ENCODE measurements at places on chromosomes 1 and 21. TPM values are rescaled to one million over a fixed set of nuclear protein-coding genes. Genes with fewer than 3 reads are reported as not detected.

The SYNJ1 gene
- 1.4 TPM for total RNA-seq

The HMCN1 gene
- total RNA-seq: 1.9 TPM

The KRTAP19-3 gene
- not detected for total RNA-seq

The PTAFR gene
- total RNA-seq: 7.5 TPM

The NDUFS2 gene
- total RNA-seq: 110 TPM

The ZNHIT6 gene
- total RNA-seq: 6.0 TPM

The TRIM63 gene
- total RNA-seq: not detected

The USP33 gene
- total RNA-seq: 53.7 TPM

The ASTN1 gene
- total RNA-seq: under 0.01 TPM

The OR2G6 gene
- not detected for total RNA-seq

The LCE1A gene
- not detected for total RNA-seq

The RGS13 gene
- total RNA-seq: not detected

The DPT gene
- total RNA-seq: not detected

The AADACL4 gene
- not detected for total RNA-seq

The KANK4 gene
- total RNA-seq: under 0.01 TPM

The CELA3B gene
- total RNA-seq: not detected

The TRAF3IP3 gene
- total RNA-seq: not detected

The LMO4 gene
- total RNA-seq: 65.2 TPM

The FNDC10 gene
- total RNA-seq: 2.4 TPM

The DNAJC6 gene
- 1.3 TPM for total RNA-seq

The CSF3R gene
- total RNA-seq: 0.24 TPM

The HOOK1 gene
- total RNA-seq: 9.2 TPM

The TRPM2 gene
- total RNA-seq: under 0.01 TPM

The FAM163A gene
- total RNA-seq: not detected

The PCSK9 gene
- 39.8 TPM for total RNA-seq

The CD247 gene
- total RNA-seq: not detected

The KRTAP7-1 gene
- not detected for total RNA-seq

The CRP gene
- not detected for total RNA-seq

The TNFRSF4 gene
- not detected for total RNA-seq

The PKNOX1 gene
- 12.8 TPM for total RNA-seq

The EDN2 gene
- total RNA-seq: 14.5 TPM

The HAO2 gene
- total RNA-seq: not detected

The PTGFRN gene
- 97.4 TPM for total RNA-seq

The SMIM11 gene
- total RNA-seq: 2.1 TPM

The PPIAL4G gene
- not detected for total RNA-seq

The AMY1B gene
- total RNA-seq: not detected

The SH2D5 gene
- total RNA-seq: 31.5 TPM

The LCE2A gene
- total RNA-seq: not detected

The ETNK2 gene
- total RNA-seq: 96.3 TPM

The SYTL1 gene
- 53.7 TPM for total RNA-seq

The EXOC8 gene
- 12.5 TPM for total RNA-seq

The CAPZA1 gene
- 215 TPM for total RNA-seq

The ATP6V1G3 gene
- not detected for total RNA-seq

The NHLH2 gene
- 0.48 TPM for total RNA-seq

The RUNX3 gene
- 0.85 TPM for total RNA-seq

The FAM167B gene
- not detected for total RNA-seq

The GNAT2 gene
- total RNA-seq: 0.64 TPM

The DENND2D gene
- total RNA-seq: 21.7 TPM

The TSPAN1 gene
- 29.4 TPM for total RNA-seq

The GJA5 gene
- total RNA-seq: 0.24 TPM

The HES3 gene
- total RNA-seq: not detected
